ENCODE measurements at places on chromosomes 3 and 15.

DNA sequence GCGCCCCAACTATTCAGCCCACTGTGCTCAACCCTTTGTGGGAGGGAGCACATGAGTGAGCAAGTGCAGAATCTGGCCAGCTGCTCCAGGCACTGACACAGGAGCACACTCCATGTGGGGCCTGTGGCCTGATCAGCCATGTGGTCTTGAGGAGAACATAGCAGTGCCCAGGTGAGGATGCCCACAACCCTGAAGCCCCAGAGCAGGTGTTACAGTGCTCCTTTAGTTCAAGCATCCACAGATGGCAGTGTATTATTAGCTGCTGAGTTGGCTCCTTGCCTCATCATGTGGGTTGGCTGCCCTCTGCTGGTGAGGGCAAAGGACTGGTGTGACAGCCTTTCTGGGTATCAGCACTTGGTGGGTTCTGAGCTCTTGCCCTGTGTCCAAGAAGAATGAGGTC, 1588.2 kb downstream of the SI start:
- DNase-seq: peak; percentile 20

DNA sequence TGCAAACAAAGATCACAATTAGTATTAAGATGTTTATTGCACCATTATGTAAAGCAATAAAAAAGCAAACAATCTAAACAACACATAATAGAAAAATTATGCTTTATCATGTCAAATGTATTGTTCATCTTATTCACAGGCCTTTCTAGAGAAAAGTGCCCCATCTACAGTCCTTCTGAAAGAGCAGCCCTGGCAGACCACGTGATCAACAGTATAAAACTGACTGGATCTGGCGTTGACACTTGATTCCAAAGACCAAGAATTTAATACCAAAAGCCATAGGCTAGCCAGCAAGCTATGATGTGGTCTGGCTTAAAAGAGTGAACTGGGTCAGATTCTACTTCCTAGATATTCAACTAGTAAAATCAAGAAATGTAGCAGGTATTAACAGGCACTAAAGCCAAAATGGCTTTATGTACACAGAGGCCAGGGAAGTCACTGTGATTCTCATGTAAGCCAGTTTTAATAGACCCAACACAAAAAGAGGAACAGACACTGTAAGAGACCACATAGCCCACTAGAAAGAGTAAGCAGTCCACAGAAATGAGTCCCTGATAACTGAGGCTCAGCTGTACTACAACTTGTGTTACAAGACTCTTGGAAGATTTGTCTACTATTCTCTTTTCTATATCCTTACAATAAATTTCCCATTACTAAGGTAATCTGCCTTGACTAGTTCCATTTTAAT, 32.5 kb downstream of the DMXL2 start:
- no peak for DNase-seq

- no peak for DNase-seq
These were observed 22.3 kb upstream of the IL1RAP start for GRCh38 chr3:190491533-190492054.

- DNase-seq: no peak
These were observed 26.6 kb downstream of the ACKR4 start for GRCh38 chr3:132623646-132624045.

DNA sequence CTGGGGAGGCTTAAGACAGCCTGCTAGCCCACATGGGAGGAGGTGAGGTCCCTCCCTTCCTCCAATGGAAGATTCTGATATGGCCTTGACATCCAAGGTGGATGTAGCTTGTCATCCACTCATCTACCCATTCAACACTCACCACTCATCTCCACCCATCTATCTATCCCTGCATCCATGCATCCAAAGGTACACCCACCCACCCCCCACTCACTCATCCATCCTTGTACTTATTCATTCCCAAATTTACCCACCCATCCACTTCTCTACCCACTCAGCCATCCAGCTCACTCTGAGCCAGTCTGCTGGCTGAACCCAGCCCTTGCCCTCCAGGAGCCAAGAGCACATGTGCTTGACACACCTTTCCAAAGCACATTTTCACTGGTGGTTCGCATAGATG, 189.7 kb downstream of the TLE3 start:
- no peak for DNase-seq

DNA sequence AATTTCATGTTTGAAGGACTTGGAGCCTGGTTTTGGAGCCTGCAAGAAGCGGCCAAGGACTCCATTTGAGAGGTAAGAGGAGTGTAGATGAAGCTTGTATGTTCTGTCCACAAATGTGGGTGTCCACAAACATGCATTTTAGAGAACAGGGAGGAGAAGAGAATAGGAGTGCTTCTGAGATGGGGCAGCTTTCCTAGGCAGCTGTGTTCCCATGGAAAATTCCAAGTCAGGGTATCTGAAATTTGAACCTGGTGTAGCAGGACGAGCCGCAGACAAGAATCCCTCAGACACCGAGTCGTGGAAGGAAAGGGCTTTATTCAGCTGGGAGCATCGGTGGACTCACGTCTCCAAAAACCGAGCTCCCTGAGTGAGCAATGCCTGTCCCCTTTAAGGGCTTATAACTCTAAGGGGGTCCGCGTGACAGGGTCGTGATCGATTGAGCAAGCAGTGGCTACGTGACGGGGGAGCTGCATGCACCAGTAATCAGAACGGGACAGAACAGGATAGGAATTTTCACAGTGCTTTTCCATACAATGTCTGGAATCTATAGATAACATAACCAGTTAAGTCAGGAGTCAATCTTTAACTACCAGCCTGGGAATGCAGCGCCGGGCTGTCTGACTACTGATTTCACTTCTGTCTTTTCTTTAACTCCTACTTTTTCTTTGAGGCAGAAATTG, 71.4 kb upstream of the WDR72 start:
- DNase-seq: no peak

DNA sequence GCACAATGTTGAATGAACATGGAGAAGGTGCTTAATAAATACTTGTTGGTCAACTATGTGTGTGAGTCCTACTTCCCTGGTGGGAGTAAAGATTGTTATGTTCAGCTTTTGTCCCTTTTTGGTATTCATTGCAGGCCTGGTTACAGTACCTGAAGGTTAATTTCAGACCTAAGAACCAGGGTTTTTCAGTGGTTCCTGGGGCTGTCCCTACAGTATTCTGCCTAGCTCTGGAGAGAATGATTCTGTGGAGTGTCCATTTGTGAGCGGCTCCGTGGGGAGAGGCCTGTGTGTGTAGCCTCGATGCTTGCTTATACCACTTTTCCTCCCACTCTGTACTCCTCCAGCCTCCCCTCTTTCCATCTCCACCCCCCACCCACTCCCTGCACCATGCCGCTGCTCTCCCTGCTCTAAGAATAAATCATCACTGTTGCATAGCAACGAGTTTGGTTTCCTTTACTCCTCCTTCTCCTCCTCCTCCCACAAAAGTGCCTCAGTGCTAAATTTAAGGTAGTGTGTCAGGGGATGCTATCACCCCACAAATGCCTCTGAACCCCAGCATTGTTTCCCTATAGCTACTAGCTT, 150.6 kb upstream of the ROPN1 start:
- no peak for DNase-seq

DNA sequence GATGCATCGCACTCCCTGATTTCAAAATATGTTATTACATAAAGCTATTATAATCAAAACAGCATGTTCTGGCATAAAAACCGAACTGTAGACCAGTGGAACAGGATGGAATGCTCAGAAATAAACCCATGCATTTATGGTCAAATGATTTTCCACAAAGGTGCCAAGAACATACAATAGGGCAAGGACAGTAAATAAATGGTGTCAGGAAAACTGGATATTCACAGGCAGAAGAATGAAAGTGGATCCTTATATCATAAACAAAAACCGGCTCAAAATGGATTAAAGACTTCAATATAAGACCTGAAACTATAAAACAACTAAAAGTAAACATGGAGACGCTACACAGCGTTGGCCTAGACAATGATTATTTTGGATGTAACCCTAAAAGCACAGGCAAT, 22.6 kb downstream of the USP50 start:
- peak; percentile 11 for DNase-seq

GRCh38 chr15:33375236-33375635, 64.5 kb downstream of the RYR3 start:
- no peak for DNase-seq

GRCh38 chr3:65178703-65179102, 490.9 kb upstream of the ADAMTS9 start:
- peak; percentile 39 for DNase-seq

- DNase-seq: no peak
These were observed 950.1 kb downstream of the DIPK2A start for GRCh38 chr3:144921710-144922109.

GRCh38 chr3:195876297-195877064, 31.9 kb downstream of the TNK2 start:
- DNase-seq: no peak

GRCh38 chr3:59605944-59606534, 556.2 kb upstream of the CFAP20DC start:
- no peak for DNase-seq

DNA sequence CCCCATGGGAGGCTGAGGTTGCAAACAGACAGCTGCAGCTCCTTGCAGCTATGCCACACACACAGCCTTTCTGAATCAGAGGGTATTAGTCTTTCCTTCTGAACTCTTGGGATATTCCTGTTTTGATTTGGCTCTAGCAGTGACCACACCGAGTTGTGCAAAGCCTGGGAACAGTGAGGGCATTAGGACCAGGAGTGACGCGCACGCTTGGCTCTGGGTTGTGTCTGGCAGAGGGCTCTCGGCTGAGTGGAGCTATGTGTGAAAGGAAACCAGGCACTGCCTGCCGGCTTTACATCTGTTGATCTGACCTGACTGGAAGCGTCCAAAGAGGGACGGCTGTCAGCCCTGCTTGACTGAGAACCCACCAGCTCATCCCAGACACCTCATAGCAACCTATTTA, at the start of gene GALNT15:
Gene GALNT15 (plus strand): TSS at position 292 of the 400 bp plus-strand sequence. CDS start 472 bp downstream, outside the sequence.
- DNase-seq: peak; percentile 97

DNA sequence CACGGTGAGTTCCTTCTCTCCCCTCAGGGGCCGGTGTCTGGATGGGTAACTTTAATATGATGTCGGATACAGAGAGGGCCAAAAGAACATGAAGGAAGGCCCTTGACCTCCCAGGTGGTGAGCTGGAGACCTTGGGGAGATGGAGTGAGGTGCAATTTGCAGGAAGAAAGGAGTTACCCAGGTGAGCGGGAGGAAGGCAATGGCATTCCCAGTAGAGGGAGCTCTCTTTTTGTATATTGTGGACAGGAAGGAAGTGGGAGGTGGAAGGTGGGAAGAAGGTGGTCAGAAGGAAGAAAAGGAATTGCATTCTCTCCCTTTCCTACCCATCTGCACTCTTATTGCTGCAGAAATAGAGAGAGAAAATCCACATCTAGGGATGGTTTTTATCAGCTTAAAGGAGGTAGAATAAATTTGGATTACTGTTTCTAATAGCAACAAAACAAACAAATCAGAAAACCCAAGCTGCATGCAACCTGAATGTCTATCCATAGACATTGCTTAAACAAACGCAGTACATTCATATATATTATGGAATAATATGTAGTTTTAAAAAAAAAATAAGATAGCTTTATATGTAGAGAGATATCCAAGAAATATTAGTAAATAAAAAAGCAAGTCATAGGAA, 169.0 kb upstream of the TSC22D2 start:
- DNase-seq: no peak

DNA sequence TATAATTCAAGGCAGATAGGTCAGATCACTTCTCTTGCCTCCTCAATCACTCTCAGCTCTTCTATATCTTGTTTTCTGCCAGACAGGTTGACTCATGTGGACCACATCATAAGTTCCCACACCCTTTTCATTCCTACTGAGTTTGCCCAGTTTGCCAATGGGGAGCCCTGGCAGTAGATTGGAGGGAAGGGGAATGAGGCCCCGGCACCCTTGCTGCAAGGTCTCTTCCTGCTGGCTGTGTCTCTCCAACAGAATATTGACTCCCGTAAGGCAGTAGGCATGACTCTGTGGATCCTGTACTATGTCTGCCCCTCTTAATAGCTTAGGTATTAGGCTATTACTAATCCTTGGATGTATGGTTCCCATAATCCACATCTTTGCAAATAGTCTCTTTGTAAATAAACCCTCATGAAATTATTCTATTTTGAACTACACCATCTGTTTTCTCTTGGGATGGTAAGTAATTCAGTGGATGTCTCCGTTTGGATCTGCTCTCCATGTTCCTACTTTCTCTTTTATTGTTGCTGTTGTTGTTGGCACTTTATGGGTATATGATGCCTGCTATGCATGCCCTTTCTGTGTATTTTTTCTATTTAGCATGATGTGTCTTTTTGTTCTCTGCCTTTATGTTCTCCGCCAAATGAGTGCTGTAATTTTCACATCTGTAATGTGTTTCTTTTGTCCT, 65.5 kb upstream of the DCBLD2 start:
- DNase-seq: no peak

DNA sequence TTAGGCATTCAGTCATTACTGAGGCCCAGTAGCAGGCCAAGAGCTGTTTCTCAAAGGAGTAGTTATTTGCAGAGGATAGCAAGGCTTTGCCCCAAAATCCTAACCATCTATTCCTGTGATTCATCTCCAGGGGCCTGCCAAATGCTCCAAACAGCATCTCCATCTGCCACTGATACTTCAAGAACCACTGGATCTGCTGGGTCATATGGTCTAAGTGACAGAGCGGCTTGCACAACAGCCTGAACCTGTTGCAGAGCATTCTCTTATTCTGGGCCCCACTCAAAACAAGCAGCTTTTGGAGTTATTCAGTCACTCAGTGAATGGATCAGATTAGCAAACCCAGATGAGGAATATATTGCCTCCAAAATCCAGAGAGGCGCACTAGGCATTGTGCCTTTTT, 68.8 kb upstream of the ALDH1A3 start:
- no peak for DNase-seq

DNA sequence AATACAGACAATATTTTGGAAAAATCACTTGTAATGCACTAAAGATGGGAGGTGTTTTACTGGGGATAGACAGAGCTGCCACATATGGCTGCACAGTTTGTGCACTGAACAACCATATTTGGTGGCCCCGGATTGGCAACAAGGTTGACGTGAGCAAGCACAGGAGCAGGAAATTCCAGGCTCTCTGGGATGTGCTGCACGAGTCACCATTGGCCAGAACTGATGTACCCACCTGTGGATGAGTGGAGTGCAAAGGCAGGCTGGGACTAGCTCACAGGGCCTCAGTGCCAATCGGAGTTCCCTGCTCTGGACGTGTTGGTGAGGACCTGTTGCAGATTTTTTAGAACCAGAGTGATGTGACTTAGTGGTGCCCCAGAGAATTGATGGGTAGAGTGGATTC, 42.0 kb upstream of the SCAANT1 start:
- DNase-seq: no peak

GRCh38 chr3:39294446-39295183, 14.8 kb upstream of the CX3CR1 start:
- DNase-seq: no peak

DNA sequence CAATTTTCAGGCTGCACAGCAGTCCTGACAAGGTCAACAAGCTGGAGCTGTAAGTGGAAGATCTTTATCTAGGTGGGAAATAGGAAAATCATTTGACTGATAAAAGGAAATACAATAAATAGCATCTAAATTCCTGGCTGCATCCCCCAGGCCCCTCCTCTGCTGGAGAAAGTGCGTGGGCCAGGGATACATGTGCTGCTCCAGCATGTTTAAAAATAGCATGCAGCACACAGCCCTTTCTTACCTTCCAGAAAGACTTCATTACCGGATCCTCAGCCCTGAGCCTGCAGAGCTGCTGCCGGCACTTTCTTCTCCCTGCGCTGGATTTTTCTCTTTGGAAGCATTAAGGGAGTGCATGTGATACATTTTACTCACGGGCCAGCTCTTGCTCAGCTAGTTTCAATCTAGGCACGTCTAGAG, 77.3 kb downstream of the HMG20A start:
- DNase-seq: peak; percentile 55
